WTC11 (cell line): ENCODE measurements at places on chromosomes 5 and 9.

DNA sequence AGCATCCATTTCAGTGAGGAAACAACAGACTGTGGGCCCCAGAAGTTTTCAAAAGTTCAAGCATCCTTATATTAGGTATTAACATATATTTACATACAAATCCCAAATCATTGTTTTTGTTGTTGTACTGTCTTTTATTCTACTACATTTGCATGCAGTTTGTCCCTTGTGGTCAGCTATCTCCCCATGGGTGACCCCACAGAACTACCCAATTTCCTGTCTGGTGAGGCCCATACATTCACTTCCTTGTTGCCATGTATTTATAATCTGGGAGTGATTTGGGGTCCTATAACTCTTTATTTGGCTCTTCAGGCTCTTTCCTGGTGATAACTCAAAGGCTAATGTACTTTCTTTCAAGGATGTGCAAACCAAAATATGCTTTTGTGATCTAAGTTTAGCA, 3.3 kb upstream of the CD180 start:
- no peak for DNase-seq

- DNase-seq = no peak
These were observed 64.2 kb downstream of the PRLR start for GRCh38 chr5:35166043-35166442.

DNA sequence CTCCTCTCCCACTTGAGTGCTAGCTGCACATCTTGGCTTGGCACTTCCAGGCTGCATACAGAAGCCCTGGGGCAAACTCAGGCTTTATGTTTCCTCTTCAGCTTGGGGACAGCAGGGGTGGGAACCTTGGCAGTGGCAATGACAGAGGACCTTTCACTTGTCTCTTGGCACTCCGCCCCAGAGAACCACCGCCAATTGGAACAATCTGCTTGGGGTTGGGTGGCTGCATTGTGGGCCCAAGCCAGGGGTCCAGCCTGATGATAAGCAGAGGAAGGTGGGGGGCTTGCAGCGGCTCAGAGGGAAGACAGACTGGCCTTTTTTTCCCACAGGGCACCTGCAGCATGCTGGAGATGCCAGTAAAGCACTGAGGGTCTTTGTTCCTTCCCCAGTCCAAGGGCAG, 179.0 kb upstream of the NMUR2 start:
- no peak for DNase-seq

DNA sequence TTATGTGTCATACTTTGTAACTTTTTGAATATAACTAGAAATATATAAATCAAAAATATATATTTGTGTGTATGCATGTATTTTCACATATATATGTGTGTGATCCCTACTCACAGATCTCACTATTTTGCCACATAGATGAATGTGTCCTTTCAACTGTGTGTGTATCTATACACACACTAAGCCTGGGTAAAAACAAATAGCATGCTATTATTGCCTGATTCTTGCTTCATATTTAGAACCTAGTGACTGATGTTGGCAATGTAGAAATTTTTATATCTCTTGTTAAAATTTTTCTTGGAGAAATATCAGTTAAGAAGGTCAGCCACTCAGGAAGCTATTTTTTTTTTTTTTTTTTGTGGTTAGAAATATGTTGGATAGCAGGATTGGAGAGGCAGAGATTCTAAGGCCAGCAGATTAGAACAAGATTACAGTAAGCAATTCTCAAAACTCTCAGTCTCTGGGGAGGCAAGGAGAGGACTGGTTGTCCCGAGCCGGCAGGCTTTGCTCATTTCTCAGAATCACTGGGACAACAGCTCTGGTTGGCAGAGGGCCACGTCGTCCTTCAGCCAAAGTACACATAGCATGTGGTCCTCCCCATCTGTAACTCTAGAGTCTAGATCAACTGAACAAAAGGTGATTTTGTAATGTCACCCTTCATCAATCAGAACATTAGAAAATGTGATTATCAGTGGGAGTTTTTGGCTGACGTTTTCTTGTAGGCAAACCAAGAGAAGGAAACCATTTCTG, 19.7 kb downstream of the C6 start:
- no peak for DNase-seq

DNA sequence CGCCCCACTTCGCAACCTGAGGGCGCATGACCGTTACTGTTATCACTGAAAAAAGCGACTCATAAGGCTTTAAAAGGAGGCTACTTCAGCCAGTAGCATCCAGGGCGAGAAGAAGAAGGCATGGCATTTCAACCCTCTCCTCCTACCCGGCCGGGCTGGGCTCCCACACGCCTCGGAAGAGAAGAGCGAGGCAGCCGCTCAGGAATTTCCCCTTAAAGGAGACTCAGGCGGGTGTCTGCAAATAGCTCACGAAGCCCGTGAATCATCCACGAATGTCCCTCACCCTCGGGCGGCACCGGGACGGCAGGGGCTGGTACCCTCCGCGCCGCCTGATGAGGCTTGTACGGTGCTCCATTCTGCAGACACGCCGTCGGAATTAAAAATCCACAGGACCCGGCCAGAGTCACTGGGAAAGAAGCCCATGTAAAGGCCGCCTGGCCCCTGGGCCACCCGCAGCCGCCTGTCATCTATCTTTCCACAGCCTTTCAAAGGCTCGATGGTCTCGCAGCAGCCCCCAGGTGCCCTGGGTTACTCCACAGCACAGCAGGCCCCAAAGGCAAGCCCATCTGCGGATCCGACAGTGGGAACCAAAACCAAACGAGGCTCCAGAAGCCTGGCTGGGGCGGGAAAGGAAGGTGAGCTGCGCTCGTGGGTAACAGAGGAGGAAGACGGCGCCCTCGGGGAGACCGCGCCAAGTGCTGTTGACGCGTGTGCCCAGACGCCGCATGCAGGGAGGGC, 11.8 kb downstream of the SLC12A7 start:
- no peak for DNase-seq

GRCh38 chr5:150460781-150461180, 11.2 kb upstream of the RPS14 start:
- no peak for DNase-seq

DNA sequence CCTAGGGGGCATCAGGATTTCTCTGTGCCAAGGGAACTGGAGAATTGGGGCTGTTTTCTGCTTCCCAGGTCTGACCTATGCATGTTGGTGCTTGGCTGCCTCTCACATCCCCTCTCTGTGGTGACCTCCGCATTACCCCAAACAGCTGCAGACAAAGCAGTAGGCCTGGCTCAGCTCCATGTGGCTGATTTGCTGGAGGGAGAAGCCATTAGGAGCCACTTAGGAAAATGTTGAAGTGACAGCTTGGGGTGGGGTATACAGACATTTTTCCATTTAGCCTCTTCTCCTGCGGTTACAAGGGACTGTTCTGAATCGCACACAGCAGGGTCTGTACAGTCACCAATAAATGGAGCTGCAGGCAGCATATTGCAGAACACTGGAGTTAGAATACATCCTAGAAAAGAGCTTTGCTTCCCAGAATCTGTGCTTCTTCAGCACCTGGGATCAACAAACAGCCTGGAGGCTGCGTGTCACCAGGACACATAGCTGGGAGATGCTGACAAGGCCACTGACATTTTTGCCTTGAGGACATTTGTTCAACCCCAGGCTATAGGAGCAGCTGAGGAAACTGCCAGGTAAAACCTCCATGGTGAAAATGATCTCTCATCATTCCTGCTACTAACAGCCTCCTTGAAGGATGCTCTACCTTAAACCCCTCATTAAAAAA, 335.3 kb downstream of the DIRAS2 start:
- DNase-seq = no peak

- DNase-seq = no peak
These were observed 232.8 kb downstream of the TLE1 start for GRCh38 chr9:81456431-81457006.

DNA sequence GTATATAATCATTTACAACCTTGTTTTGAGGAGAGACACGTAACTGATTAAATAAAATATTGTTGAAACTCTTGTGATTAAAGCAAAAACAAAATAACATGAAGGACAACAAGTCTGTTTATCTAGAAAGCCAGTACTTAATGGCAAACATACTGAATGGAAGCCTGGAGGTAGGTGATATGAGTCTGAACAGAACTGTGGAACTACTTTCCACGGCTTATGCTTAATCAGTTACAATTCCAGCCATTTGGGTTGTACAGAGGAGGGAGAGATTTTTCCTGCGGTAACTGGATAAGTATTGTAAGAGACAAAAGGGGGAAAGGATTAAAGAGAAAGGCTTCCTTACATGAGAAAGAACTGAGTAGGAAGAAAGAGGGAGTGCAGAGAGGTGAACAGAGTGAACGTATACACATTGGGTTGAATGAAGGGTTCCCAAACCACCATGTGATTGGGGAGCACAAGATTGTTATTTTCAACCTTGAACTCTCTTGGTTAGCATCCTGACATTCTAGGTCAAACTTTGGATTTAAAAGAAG, 4.4 kb downstream of the TMED7 start:
- no peak for DNase-seq

GRCh38 chr9:36298566-36298965, 40.3 kb upstream of the GNE start:
- no peak for DNase-seq

GRCh38 chr5:172008689-172009141, 2.3 kb upstream of the FBXW11 start:
- peak; percentile 26 for DNase-seq
